ENCODE measurements at places on chromosomes 4 and X.

DNA sequence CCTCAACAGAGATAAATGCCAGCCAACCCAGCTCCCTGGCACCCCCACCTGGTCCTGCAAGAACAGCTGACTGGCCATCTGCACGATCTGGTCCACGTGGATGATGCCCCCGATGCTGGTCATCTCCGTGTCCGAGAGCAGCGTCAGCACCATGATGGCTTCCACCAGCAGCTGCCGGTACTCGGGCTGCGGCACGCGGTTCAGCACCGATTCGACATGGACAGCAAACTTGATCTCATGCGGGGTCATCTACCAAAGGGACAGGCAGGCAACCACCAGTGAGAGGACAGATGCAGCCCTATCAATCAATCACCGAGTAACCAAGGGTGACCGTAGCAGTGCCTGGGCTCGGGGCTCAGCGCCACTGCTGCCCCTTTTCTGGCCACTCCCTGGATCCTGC is 89.8 kb downstream of the PHKA2 start:
- no peak for DNase-seq

DNA sequence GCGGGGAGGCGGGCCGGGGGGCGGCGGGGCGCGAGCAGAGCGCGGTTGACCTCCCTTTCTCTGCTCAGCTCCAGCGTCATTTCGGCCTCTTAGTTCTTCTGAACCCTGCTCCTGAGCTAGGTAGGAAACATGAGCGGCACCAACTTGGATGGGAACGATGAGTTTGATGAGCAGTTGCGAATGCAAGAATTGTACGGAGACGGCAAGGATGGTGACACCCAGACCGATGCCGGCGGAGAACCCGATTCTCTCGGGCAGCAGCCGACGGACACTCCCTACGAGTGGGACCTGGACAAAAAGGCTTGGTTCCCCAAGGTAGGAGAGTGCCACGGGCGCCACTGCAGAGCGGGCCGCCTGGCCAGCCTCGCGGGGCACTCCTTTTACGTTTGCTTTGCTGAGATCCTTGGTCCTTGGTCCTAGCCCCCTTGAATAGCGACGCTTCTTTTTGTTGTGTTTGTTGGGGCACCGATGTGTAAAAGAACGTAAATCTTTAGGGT is at the start of gene HTATSF1:
HTATSF1 (plus strand) TSS at position 37 of the 497 bp plus-strand sequence; CDS start at position 130, 93 bp downstream.
- DNase-seq, result no peak

DNA sequence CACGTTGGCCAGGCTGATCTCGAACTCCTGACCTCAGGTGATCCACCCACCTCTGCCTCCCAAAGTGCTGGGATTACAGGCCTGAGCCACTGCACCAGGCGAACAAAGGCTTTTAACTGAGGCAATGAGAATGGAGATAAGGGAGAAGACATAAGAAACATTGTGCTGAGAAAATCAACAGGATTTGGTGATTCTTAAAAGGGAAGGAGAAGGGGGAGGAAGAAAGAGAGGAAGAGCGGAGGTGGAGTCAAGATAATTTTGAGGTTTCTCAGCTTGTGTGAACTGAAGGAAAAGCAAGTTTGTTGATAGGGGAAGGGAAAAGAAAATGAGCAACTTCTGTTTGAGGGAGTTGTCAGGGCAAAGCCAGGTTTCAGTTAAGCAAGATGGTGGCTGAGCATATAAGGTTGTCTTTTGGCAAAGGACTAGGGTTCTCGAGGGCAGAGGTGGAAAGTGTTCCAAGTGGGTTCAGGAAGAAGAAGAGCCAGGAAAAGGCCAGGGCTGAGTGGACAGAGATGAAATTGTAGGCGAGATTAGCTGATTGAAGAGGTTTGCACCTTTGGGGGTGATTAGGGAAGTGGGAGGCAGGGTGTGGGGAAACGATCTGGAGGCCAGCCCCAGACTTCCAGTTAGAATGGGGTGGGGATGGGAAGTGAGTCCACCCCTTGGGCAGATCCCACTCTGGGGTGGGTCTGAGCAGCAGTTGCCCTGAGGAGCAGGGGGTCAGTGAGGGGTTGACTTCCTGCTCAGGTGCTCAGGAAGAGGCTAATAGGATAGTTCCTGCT is 7.8 kb downstream of the DOCK11 start:
- DNase-seq, result no peak

GRCh38 chr4:39763714-39764572 is 66.0 kb downstream of the UBE2K start:
- DNase-seq, result no peak

DNA sequence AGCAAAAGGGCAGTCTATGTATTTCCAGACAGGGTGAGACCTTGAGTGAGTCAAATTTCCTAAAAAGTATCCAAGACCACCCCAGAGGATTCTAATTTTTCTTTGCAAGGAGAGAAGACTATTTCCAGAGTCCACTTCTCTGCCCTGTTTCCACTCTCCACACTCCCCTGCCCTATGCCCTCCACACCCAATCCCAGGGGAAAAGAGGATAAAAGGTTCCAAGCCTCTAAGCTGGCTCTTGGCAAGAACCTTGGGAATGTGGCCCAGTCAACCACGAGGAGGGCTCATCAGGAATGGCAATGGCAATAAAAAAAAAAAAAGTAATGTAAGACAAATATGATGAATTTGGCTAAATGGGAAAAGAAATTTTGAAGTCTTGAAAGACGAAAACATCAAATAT is 65.9 kb downstream of the SRPX start:
- DNase-seq, result no peak

DNA sequence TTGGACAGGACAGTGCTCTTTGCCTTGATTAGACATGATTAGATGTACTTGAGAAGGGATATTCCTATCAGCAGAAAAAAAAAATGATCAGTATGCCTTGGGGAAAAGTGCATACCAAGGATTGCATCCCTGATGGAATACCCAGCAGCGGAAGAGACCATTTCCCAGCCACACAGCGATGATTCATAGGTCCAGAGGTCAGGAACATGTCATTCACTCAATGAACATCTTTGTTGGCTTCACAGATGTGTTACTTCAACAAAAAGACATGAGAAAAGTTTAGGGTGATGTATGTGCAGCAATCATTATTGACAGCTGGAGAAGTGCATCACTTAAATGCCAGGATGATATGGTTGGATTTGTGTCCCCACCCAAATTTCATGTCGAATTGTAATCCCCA is 293.5 kb downstream of the ZNF674 start:
- DNase-seq, result no peak

DNA sequence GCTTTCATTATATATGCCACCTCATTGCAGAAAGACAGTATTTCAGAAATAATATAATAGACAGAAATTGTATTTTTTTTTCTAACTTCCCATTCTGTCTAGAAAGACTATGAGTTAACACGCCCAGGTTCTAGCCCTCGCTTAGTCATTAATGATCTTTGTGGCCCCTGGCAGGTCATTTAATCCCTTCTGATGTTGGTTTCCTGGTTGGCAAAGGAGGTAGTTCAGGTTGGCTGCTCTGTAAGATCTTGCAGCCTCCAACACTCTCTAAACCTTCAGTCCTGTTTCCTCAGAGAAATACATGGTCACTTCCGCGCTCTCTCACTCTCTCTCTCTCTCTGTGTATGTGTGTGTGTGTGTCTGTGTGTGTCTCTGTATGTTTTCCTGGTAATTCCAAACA is 156.3 kb upstream of the NOCT start:
- no peak for DNase-seq

DNA sequence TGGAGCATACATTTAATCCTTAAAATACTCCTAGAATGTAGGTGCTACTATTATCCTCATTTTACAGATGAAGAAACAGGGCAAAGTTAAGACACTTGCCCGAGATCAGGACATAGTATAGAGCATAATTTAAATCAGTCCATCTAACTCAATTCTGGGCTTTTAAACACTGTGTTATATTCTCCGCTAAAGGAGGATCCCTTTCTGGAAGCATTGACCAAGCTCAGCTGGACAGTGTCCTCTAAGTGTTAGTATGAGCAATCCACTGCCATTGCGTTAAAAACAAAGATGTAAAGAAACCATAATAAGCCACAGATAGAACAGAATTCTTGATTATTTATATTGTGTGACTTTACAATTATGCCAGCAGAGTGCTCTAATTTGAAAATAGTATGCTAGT is 207.0 kb downstream of the ARHGAP24 start:
- DNase-seq, result no peak

GRCh38 chrX:22392133-22392948 is 119.6 kb downstream of the CBLL2 start:
- no peak for DNase-seq

DNA sequence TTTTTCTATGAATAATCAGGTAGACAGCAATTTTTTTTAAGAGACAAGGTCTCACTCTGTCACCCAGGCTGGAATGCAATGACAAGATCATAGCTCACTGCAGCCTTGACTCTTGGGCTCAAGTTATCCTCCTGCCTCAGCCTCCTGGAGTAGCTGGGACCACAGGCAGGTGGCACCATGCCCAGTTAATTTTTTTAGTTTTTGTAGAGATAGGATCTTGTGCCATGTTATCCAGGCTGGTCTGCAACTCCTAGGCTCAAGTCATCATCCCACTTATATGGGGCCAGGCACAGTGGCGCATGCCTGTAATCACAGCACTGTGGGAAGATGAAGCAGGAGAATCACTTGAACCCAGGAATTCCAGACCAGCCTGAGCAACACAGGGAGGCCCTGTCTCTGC is 26.8 kb downstream of the AFAP1 start:
- no peak for DNase-seq

GRCh38 chr4:159003420-159004253 is 99.2 kb upstream of the RAPGEF2 start:
- no peak for DNase-seq

- no peak for DNase-seq
Measured at GRCh38 chrX:142742581-142742980, 283.1 kb upstream of the SPANXN4 start.

GRCh38 chrX:112359906-112360305 is 277.3 kb upstream of the TRPC5 start:
- DNase-seq, result no peak

DNA sequence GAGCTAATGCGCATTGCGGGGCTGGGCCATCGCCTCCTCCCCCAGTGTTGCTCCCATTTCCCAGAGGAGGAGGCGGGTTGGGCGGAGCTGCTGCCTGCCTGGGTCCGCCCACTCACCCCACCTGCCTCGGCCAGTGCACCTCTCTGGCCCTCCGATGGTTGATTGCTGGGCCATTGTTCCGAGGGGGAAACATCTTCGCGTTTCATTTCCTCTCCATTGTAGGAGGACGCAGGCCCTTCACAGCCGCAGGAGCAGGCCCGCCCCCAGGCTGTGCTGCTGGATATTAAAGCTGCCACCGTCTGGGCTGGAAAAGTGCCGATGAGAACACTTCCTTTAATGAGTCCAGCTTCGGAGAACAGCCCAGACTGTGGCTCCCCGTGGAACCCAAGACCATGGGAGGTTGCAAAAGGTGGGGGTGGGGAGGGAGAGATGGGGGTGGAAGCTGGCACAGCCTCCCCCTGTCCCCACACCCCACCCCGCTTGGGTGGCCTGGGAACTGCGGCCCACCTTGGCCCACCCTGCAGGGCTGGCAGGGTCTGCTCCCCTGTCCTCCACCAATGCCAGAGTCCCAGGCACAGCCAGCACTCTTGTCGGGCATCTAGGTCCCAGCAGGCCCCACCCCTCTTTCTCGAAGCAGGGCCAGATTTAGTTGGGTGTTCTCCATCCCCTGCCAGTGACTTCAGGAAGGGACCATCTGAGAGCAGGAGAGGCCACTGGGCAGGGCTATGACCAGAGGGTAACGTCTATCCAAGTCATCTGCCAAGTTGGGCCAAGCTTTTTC is 96.6 kb downstream of the ADRA2C start:
- DNase-seq, result no peak

- DNase-seq, result no peak
Measured at GRCh38 chr4:49018718-49019295, 32.7 kb downstream of the CWH43 start.

GRCh38 chr4:156390599-156391324 is 437.1 kb upstream of the CTSO start:
- no peak for DNase-seq

DNA sequence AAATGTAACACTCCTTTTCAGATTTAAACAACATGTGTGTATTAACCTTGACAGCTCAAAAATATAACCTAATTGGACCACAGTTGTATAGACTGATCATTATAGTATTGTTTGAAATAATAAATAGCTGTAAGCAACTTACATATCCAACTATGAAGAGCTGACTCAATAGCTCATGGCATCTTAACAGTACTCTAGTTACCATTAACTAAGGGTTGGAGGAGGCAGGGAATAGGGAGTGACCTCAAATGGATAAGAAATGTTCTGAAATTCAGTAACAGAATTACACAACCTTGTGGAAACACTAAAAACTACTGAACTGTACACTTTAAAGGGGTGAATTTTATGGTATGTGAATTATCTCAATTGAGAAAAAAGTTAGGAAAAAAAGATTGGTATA is 136.5 kb upstream of the CPEB2 start:
- no peak for DNase-seq

DNA sequence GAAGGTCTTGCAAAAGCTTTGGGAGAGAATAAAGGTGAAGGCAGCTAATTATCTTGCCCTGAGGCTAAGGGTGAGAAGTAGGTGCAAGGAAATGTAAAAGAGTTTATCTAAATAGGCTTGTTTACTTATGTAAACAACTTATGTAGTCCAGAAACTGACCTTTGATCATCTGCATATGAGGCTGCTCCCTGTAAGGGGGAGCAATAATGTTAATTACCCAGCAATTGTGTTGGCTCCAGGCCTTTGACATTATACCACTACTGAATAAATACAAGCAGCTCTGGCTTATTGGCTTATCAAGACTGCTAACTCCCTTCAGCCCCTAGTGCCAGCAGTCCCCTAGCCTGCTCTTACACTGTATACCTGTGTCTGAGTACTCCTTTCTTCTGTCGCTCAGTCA is 303.7 kb upstream of the GNPDA2 start:
- no peak for DNase-seq

- DNase-seq, result no peak
Measured at GRCh38 chr4:82753725-82754410, 44.7 kb downstream of the SCD5 start.

GRCh38 chr4:10958226-10958856 is 273.8 kb upstream of the CLNK start:
- no peak for DNase-seq

- DNase-seq, result no peak
Measured at GRCh38 chr4:177489471-177490246, 47.4 kb upstream of the AGA start.

DNA sequence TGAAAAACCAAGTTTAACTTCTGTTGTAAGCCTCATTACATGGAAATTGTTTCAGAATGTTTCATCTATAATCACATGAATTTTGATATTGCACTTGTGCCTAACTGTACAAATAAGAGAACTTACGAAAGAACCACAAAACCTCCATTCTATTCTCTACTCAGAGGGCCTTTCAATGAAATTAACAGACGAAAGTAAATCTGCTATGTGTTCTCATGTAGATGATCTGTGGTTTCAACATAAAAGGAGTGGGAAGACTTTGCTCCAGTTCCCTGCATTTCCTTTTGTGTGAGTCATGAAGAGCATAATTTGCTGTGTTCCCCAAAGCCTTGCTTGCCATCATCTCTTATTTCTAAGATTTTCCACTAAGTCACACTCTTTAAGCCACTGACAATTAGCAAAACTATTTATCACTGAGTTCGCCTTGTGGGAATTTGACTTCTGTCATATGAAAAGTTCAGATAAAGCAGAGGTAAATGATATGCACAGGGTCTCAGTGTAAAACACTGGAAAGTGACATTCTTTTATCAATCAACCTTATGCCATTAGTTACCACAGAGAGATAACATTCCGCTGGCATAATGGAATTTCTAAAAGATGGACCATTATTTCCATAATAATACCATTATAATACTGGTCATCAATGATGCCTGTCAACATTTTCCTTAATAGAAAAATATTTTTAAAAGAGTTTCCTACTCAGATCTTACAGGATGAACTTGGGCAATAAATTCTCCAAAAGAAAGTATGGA is 329.8 kb downstream of the NR3C2 start:
- no peak for DNase-seq
